Activated naive CD4-positive, alpha-beta T cell treated with anti-CD3 and anti-CD28 coated beads, Interleukin-2, amount 50 U/mL, for 72 hours (primary cell): ENCODE measurements at places on chromosomes 2 and 18. TPM values are rescaled to one million over a fixed set of nuclear protein-coding genes. Genes with fewer than 3 reads are reported as not detected.

Gene MGAT4A
- total RNA-seq = 95.6 TPM

Gene LHCGR
- not detected for total RNA-seq

- no peak for DNase-seq
Measured at GRCh38 chr2:156437272-156437930, 1.2 kb downstream of the GPD2 start.

GRCh38 chr2:102473020-102473419 lies at the start of gene SLC9A4:
Gene SLC9A4 (plus strand): TSS chr2:102473226. CDS start chr2:102473760, 534 bp downstream.
- peak; percentile 60 for DNase-seq

GRCh38 chr2:62229082-62229605 lies 33.2 kb downstream of the B3GNT2 start:
- DNase-seq = no peak

GRCh38 chr2:232854082-232854481 lies 16.0 kb upstream of the SNORC start:
- no peak for DNase-seq
